ENCODE measurements at places on chromosomes 7 and 10.

GRCh38 chr7:128055637-128056036 is 24.4 kb upstream of the LRRC4 start:
- no peak for DNase-seq

DNA sequence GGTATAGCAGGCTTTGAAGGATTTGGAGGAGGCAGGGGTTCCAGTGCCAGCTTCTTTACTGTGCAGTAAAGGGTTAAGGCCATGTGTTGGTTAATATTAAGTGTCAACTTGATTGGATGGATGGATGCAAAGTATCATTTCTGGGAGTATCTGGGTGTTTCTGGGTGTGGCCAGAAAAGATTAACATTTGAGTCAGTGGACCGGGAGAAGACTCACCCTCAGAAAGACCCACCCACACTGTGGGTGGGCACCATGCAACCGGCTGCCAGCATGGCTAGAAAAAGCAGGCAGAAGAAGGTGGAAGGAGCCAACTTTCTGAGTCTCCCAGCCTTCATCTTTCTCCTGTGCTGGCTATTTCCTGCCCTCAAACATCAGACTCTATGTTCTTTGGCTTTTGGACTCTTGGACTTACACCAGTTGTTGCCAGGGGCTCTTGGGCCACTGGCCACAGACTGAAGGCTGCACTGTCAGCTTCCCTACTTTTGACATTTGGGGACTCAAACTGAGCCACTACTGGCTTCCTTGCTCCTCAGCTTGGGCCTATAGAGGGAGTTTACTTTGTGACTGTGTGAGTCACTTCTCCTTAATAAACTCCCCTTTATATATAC is 6.8 kb upstream of the TRUB1 start:
- no peak for DNase-seq

- no peak for DNase-seq
Observed at GRCh38 chr7:157612009-157612663, 275.3 kb downstream of the DNAJB6 start.

DNA sequence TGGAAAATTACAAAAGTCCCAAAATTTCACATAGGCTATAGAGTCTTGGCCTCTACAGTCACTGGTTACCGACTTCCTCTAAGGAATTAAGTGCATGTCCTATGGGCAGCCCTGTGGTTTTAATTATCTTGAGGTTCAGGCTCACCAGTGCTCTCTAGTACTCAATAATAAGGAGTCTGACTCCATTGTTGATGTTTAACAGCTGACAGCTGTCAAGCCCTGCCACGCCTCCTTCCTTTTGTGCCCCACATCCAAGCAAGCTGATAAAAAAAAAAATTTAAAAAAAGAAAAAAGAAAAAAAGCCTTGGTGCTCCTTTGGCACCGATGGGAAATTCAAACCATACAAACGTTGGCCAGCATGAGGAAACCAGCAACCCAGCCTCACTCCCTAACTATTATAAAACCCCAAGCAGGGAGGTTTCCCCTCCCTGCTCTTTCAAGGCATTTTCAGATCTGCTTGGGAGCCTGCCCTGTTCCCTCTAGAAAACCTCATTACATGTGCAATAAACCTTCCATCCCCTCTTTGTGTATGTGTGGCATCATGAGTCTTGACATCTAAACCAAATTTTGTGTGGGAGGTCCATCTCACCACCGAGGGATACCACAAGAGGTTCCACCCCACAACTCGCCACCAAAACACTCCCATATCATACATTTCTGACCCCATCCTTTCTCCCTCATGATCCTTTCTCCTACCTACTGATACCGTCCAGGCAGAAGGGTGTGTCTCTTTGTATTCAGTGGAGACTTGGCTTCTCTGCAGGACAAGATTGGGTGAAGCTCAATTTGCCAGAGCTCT is 70.9 kb upstream of the CCDC71L start:
- no peak for DNase-seq
